ENCODE measurements at places on chromosomes 1 and 21. TPM values are rescaled to one million over a fixed set of nuclear protein-coding genes. Genes with fewer than 3 reads are reported as not detected.

GRCh38 chr1:109881906-109882287 lies 28.8 kb upstream of the CSF1 start:
- DNase-seq: no peak

HTR6 gene
- not detected for total RNA-seq

PHF13 gene
- total RNA-seq: 16.3 TPM

NRAS gene
- total RNA-seq: 46.5 TPM

TSPEAR gene
- total RNA-seq: 0.21 TPM

DNA sequence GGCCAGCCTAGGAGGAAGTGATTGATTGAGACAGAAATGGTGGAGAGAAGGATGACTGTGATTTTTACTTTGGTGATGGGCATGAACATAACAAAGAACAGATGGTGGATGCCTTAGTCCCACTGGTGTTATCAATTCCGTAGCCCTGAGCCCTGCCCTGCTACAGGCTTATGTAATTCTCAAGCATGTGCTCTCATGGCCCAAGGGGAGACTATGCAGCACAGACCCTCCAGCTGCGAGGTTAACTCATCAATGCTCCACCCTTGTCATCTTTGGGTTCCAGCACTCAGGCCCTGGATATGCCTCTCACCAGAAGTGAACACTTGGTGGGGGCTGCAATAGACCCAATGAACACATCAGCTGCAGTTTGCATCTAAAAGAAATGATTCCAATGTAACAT lies 62.7 kb upstream of the LRRC8D start:
- DNase-seq: no peak
